NCI-H460 (cell line): ENCODE measurements at places on chromosomes 5 and 9.

GRCh38 chr5:173778152-173778782 is 109.9 kb upstream of the CPEB4 start:
- no peak for DNase-seq

GRCh38 chr9:77640741-77641580 is 7.2 kb downstream of the GNA14 start:
- DNase-seq = no peak

DNA sequence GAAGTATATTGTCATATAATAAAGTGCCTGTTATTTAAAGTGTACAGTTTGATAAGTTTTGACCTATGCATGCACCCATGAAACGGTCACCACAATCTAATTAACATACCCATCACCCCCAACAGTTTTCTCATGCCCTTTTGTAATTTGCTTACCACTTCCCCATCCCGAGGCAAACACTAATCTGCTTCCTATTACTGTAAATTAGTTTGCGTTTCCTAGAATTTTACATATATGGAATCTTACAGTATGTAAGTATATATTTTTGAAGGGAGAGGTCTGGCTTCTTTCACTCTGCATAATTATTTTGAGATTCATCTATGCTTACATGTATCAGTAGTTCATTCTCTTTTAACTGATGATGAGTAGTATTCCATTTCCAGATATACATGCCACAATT is 56.5 kb downstream of the AMBP start:
- no peak for DNase-seq

DNA sequence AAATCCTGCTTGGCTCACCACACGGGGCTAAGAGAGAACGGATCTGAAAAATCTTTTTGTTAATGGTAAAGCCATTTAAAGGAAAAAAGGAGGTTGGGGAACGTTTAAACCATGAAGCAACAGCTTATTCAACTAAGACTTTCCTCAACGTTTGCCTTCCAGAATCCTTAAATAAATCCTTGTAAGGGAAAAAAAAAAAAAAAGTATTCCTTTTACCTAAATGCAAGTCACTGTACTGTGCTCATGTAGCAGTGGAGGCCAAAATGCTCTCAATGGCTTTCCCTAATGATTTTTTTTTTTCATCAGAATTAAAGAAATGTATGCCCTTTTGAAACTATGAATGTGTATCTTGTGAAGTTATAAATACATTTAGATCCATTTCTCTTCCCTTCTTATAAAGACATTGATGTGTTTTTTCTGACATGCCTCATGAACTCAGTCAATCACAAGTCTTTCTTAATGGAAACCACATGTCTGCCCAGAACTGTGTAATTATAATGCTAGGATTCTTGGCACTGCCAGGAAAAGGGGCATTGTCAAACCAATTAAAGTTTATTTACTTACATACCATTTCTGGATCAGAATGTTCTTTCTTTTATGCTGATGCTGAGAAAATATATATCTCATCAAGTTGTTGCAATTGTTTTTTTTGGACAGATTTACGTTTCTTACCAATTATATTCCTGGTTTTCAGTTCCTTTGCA is 107.5 kb downstream of the EBF1 start:
- DNase-seq = no peak
